ENCODE measurements at places on chromosomes 5 and 9. TPM values are rescaled to one million over a fixed set of nuclear protein-coding genes. Genes with fewer than 3 reads are reported as not detected.

DNA sequence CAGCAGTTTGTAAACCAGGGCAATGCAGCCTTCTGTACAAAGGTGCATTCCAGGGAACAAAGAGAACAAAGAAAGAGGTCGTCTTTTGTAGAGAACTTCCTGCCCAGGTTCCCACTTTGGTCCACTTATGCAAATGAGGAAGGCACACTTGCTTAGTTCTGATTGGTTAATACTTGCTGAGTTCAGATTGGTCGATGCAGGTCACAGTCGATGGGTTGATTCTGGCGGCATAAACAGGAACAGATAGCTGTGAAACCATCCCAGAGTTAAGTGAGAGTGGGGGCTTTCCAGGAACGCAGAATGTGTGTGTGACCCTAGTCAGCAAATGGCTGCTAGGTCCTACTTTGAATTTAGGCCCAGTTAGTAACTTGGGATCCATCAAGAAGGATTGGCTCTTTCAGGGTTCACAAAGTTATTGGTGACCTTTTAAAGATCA lies 1.8 kb upstream of the ADAMTS13 start:
- no peak for DNase-seq

DNA sequence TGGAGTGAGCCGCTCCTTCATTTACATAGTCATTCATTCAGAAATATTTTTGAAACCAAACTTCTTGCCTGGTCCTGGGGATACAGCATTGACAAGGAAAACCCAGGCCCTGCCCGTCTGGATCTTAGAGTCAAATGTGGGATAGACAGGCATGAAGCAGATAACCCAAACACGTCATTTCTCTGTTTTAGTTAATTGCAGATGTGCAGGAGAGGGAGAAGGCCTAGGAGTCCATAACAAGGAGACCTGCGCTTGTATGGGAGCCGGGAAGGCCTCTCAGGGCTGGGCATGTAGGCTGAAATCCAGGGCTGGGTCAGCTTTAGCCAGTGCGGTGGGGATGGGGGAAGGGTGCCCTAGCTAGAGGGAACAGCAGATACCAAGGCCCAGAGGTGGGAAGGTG lies 43.3 kb downstream of the PRRX2 start:
- DNase-seq = no peak

GRCh38 chr9:124593200-124593599 lies 86.0 kb upstream of the NR5A1 start:
- DNase-seq = no peak

DNA sequence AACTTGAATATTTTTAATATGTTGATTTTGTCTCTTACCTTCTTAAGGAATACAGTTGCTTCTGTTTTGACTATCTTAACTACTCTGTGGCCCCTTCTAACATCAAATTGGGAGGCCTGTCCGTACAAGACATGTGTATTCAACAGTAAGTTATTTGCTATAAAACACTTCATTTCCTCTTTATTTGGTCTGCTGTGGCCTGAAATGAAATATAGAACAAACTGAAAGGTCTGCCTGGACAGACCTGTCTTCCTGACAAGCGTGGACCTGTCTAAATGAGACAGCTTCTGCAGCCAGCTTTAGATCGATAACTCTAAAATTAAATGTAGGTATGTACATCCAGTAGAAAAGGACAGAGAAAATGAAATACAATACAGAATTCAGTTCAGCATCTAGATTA lies 2.2 kb upstream of the LPAR1 start:
- peak; percentile 80 for DNase-seq

The PTPA gene
- total RNA-seq = 98.0 TPM

The ZNF169 gene
- 3.3 TPM for total RNA-seq

- DNase-seq = peak; percentile 57
These were observed 195.0 kb upstream of the TBC1D2 start for GRCh38 chr9:98450496-98450895.

- DNase-seq = no peak
These were observed 20.2 kb downstream of the FAXDC2 start for GRCh38 chr5:154830219-154830595.

DNA sequence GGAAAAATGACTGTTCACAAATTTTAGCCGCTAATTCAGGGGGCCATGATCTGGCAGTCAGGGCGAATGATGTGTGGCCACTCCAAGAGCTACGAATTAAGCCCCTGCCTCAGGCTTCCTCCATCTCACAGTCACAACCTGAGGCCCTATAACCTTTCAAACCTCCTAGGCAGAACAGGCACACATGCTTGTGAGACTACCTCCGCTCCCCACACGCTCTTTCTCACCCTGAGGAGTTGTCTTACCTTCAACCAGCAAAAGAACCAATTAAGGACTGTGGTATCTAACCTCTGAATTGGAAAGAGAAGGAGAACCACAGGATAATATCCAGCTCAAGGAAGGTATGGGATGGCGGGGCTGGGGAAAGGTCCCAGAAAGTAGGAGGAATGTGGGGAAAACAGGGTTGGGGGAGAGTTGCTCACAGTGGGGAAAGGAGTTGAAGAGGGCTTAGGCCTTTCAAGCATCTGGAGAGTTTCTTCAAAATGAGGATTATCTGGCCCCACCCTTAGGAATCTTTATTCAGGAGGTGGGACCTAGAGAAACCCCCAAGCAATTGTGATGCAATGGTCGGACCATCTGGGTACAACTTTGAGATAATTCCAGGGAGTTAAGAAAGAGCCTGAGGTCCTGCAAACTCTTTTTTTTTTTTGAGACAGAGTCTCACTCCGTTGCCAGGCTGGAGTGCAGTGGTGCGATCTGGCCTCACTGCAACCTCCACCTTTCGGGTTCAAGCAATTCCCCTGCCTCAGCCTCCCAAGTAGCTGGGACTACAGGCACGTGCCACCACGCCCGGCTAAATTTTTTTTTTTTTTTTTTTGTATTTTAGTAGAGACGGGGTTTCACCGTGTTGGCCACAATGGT lies 5.5 kb downstream of the PCDH1 start:
- no peak for DNase-seq

The DCAF12 gene
- total RNA-seq = 30.6 TPM

GRCh38 chr9:15724612-15725011 lies 171.8 kb downstream of the CCDC171 start:
- DNase-seq = no peak

The STARD4 gene
- 91.6 TPM for total RNA-seq

DNA sequence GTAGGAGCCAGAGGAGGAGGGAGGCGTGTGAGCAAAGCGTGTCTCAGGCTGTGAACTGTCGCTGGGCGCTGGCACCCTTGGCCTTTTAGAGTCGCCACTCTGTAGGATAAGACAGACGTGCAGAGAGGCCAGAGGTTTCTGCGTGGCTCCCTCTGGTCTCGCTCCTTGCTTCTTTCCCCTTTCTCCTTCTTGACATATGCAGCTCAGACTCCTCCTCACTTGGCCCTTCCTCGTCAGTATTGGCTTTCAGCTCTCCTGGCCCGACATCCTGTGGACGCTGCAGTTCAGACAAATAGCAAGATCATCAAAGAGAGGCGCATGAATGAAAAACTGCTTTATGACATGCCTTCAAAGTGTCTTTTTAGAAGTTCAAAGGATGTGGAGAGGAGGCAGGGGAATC lies 116.8 kb upstream of the SPRY4 start:
- DNase-seq = no peak

Measured in mammary epithelial cell (primary cell).